ENCODE measurements at places on chromosomes 7 and 10.
A peak's percentile ranks its signal among the peaks of the same experiment; 100 is the strongest.

- DNase-seq: peak; percentile 75
Observed at GRCh38 chr10:5293691-5294550, 70.8 kb upstream of the UCN3 start.

DNA sequence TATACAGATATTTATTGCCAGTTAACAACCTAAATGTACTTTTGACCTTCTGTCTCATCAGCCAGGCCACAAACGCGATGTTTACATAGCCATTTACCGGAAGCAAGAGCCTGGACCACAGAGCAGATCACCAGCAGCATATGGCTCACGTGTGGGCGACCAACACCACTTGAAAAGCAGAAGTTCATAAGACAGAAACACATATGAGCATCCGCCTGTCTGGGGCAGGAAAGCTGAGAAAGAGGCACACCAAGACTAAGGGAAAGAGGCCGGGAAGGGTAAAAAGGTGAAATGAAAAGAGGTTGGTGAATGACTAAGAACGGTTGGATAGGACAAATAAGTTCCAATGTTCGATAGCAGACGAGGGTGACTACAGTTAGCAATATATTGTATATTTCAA, 1.3 kb downstream of the ABCB1 start:
- DNase-seq: peak; percentile 24

DNA sequence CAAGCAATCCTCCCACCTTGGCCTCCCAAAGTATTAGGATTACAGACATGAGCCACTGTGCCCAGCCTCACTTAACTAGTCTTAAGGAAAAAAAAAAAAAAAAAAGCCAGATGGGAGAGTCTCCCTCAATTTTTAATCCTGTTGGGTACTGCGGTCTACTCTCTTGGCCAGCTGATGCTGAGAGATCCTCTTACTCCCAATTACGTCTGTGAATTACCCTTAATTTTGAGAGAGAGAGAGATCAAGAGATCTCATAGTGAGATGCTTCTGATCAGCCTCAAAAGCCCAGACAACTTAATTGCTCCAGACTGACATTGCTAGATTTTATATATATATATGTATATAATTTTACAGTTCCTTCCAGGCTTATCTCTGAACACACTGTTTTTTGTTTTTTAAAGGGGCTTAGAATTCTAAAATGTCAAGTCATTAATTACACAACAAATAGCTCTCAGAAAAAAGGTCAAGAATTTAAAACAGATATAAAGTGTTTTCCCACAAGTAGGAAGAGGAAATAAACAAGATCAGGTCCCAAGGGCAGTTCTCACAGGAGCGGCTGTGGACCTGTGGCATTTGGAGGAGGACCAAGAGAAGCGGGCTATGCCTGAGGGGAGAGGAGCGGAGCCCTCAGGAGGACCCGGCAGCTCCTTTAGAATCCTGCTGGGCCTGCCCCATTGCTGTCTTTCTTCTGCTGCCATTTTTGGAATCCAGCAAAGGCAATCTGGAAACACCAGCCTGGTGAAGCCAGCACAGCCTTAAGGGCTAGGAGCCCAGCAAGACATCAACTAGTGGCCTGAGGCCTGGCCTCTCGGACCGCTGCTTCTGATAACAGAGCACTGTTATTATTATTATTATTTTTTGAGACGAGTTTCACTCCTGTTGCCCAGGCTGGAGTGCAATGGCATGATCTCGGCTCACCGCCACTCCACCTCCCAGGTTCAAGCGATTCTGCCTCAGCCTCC, 30.1 kb downstream of the DENND2A start:
- DNase-seq: no peak

GRCh38 chr7:76340617-76341131, 18.1 kb downstream of the YWHAG start:
- DNase-seq: no peak

DNA sequence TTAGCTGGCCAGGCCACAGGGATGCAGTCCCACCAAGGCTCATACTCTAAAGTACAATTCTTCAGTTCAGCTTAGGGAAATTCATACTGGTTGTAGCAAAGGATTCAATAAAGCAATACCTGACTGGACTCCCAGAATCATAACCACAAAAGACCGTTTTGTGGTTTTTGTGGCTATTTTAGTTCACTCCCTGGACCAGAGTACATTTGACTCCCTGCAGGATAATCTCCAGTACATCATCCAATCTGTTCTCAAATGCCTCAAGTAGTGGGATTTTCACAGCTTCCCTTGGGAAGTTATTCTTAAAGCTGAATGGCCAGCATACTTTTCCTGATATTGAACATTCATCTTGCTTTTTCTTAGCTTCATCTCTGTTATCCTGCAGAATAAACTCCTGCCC, 29.3 kb upstream of the YAE1 start:
- DNase-seq: no peak

- DNase-seq: no peak
Observed at GRCh38 chr7:47358944-47359588, 222.8 kb downstream of the TNS3 start.
